HTR-8/SVneo (cell line): ENCODE measurements at places on chromosomes 7 and 10.

DNA sequence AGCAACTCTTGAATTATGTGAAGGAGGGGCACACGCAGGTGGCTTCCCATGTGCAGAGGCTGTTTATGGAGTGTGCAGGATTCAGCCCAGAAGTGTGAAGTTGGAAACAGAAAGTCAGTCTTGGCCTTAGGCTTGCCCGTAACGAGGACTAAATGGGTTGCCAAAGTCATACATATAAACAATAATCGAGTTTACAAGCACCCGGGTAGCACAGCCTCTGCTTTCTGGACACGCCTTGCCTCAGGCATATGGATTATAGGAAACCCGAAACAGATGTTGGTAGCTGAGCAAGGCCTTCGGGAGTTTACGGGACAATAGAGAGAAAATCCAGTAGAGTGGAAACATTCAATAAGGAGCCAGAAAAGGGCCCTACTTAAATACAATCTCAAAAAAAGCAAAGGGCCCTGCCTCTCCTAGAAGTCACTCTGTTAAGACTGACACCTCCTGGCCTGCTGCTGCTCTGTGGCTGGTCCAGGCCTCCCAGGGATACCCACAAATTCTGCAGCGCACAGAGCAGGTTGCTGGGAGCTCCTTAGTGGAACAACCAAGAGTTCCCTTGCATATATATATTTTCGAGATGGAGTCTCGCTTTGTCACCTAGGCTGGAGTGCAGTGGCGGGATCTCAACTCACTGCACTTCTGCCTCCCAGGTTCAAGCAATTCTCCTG lies 48.5 kb downstream of the SMKR1 start:
- DNase-seq = no peak

- no peak for DNase-seq
Observed at GRCh38 chr7:151795168-151795811, 81.6 kb downstream of the PRKAG2 start.

GRCh38 chr10:77967611-77968022 lies 41.1 kb upstream of the DLG5 start:
- DNase-seq = no peak

DNA sequence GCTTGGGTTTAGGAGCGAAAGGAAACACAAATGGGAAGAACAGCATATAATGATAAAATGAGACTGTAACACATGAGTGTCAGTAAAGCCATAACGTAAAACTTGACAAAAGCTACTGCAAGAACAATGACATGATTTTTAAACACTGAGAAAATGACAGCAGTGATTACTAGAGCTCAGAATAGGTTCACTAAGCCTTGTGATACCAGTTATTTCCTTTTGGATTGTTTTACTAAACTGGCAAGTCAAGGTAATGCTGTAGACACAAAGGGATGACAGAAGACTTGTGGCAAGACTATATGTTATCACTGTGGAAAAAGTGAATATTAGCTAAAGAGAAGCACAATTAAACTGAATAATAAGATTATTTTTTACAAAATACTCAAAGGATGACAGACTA lies 12.7 kb downstream of the NCOA4 start:
- no peak for DNase-seq

DNA sequence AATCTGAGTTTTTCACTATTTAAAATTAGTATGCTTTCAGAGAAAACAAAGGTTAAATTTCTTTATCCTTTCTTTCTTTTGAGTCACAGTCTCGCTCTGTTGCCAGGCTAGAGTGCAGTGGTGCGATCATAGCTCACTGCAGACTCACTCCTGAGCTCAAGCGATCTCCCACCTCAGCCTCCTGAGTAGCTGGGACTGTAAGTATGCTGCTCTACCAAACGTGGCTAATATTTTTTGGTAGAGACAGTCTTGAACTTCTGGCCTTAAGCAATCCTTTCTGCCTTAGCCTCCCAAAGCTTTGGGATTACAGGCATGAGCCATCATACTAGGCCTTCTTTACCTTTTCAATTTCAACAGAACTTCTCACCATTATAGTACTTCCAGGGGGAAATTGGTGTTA lies 113.7 kb downstream of the TRIM24 start:
- DNase-seq = no peak

DNA sequence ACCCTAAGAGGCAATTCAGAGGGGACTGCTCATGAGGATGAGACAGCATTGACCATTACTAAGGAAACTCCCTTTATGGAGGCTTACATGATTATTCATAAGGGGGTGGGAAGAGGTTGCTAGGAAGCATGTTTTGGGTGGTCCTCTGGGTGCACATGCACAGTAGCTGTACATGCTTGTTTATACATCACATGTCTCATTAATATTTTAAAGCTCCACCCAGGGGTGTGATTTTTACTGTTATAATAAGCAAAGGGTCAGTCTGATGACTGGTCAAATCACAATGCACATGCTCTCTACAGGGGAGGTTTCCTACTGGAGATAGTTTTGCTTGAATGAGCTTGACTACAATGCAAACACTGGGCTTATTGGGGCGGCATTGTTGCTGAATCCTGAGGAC lies 23.8 kb upstream of the PPP1R9A start:
- DNase-seq = no peak

DNA sequence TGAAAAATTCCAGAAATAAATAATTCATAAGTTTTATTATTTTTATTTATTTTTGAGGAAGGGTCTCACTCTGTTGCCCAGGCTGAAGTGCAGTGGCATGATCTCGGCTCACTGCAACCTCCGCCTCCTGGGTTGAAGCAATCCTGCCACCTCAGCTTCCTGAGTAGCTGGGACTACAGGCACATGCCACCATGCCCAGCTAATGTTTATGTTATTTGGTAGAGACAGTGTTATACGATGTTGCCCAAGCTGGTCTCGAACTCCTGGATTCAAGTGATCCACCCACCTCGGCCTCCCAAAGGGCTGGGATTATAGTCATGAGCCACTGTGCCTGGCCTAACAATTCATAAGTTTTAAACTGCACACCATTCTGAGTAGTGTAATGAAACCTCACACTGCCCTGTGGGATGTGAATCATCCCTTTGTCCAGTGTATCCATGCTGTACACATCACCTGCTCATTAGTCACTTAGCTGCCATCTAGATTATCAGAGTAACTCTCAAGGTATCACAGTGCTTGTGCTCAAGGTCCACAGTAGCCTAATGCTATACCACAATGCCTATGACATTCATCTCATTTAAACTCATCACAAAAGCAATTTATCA lies 17.9 kb downstream of the RTKN2 start:
- no peak for DNase-seq

DNA sequence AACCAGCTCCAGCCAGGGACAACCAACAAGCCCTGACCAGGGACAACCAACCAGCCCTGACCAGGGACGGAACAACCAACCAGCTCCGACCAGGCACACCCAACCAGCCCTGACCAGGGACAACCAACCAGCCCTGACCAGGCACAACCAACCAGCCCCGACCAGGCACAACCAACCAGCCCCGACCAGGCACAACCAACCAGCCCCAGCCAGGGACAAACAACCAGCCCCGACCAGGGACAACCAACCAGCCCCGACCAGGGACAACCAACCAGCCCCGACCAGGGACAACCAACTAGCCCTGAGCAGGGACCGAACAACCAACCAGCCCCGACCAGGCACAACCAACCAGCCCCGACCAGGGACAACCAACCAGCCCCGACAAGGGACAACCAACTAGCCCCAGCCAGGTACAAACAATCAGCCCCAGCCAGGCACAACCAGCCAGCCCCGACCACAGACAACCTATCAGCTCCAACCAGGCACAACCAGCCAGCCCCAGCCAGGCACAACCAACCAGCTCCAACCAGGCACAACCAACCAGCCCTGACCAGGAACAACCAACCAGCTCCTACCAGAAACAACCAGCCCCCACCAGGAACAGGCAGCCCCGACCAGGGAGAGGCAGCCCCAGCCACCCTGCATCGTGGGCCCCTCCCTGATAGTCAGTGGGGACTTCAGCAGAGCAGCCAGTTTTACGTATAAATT lies 56.4 kb downstream of the PROSER2 start:
- no peak for DNase-seq

DNA sequence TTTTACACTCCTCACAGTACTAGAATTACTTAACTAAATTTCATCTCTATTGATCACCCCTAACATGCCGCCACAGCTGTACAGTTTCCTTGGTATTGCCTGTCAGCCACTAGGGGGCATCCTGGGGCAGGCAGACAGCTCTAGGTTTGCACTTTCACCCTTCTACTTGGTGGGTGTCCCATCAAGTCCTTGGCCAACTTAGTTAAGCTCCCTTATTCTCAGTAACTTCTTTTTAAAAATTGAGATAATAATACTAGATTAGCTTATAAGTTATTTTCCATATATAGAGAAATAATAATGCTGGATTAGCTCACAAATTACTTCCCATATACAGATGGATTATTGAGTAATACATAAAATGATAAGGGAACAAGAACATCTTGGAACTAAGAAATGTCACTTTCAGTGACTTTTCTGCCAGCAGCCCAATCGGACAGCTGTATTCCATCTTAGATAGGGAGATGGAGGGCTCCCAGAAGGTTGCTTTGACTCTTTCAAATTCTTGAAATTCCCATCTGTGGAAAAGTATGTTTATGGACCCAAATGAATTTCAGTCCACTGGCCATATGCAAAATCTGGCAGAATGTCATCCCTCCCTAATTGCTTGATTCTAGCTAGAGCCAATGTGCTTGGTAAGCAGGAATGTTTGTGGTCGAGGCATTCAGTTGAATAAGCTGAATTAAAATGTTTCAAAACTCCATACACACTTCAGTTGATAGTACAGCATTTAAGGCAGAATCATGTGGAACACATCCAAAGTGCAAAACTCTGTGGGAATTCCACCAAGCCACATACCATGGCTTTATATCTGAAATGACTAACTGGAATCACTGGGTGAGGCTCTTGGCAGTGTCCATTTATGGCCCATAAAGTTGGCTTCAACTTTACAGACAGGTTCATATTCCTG lies 309.7 kb downstream of the CSTF2T start:
- peak; percentile 3 for DNase-seq

DNA sequence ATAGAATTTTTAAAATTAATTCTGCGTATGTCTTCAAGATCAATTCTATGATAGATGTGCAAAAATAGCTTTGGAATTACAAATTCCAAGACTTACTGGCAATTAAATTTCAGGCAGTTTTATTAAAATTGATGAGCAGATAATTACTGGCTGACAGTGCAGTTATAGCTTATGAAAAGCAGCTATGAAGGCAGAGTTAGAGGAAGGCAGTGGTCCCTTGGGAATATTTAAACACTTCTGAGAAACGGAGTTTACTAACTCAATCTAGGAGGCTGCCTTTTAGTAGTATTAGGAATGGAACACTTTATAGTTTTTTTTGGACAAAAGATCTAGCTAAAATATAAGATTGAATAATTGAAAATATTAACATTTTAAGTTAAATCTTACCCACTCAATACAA lies 70.8 kb downstream of the CFTR start:
- DNase-seq = no peak

- no peak for DNase-seq
Observed at GRCh38 chr10:99326871-99327270, 2.3 kb upstream of the CNNM1 start.

DNA sequence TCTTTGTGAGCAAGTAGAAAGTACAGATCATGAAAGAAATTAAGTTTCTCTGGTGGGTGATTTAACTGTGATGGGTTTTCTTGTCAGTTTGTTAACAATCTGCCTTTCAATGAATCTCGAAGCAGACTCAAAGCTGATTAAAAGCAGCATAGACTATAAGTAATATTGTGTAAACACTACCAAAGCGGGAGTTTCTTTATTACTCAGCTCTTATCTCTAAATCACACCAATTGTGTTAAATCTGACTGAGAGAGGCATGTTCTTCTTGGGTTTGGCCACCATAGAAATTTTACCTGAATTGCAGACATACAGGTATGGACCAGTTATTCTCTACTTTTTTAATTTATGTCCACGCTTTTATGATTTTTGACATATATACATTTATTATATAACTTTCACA lies 65.2 kb downstream of the DKK1 start:
- DNase-seq = no peak

GRCh38 chr7:16071246-16071857 lies 350.0 kb downstream of the CRPPA start:
- peak; percentile 27 for DNase-seq

DNA sequence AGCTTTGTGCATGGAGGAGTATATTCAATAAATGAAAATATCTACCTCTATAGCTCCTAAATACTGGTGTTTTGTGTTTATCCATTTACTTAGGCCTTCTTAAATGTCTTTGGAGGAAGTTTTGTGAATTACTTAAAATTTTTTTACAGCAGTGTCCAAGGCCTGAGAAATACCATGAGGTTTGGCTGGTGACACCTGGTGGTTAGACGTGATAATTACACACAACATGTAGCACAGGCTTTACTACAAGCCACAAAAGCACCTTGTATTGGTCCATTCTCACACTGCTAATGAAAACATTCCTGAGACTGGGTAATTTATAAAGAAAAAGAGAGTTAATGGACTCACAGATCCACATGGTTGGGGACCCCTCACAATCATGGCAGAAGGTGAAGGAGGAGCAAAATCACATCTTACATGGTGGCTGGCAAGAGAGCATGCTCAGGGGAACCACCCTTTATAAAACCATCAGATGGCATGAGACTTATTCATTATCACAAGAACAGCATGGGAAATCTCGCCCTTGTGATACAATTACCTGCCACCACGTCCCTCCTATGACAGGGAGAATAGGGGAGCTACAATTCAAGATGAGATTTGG lies 20.6 kb downstream of the HYAL4 start:
- peak; percentile 21 for DNase-seq

DNA sequence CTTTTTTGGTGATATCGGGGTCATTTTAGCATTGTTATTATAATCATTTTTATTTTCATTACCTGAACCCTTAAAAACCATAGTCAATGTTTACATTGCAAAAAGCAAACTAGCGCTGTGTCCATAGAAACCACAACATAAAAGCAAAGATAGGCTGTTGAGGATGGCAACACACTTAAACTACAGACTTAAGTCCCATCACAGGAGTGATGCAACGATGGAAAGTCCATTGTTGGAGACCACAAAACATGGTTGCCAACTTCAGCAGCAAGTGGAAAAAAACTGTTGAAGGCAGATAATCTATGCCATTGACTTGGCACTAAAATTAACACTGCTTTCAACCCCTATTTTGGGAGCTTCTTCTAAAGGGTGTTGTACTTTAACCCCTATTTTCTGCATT lies 398.8 kb upstream of the IGFBP3 start:
- DNase-seq = no peak

- no peak for DNase-seq
Observed at GRCh38 chr7:80945976-80946375, 27.1 kb upstream of the SEMA3C start.

GRCh38 chr7:3862774-3863173 lies 561.7 kb downstream of the SDK1 start:
- no peak for DNase-seq

DNA sequence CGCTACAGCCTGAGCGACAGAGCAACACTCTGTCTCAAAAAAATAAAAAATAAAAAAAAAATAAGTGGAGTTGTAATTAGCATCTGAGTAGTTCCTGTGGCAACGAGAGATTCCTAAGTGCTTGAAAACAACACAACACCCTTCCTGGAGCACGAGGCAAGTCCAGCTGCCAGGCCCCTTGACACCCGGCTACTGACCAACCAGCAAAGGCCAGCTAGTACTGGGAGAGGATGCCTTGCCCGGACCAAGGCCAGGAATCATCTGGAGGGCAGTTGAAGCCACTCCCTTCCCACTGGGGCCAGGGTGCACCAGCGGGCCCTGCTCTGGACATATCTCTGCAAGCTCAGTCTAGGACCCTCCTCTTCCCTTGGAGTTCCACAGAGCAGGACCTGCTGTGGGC lies 536 bp downstream of the C10orf105 start:
- DNase-seq = no peak
